ENCODE measurements at places on chromosomes 1 and 21. TPM values are rescaled to one million over a fixed set of nuclear protein-coding genes. Genes with fewer than 3 reads are reported as not detected.

NPR1 gene
- 1.0 TPM for total RNA-seq

OR14K1 gene
- not detected for total RNA-seq

AMY2A gene
- total RNA-seq = not detected

C4BPB gene
- total RNA-seq = not detected

CD101 gene
- 0.59 TPM for total RNA-seq

ANGPTL3 gene
- not detected for total RNA-seq

CHML gene
- total RNA-seq = 12.3 TPM

NKAIN1 gene
- total RNA-seq = 0.26 TPM

RAD54L gene
- 2.5 TPM for total RNA-seq

TLCD4 gene
- total RNA-seq = 0.26 TPM

C1orf115 gene
- 0.85 TPM for total RNA-seq

KRTAP19-6 gene
- total RNA-seq = not detected

ASAP3 gene
- 29.4 TPM for total RNA-seq

CRB1 gene
- 0.46 TPM for total RNA-seq
